Stimulated activated memory B cell treated with anti-CD40 and anti-IgM and Interleukin-4, amounts not matched to agents 10 μg/mL and 1 μg/mL and 100 μg/mL, for 72 hours (primary cell): ENCODE measurements at places on chromosomes 11 and 22.
A peak's percentile ranks its signal among the peaks of the same experiment; 100 is the strongest.

DNA sequence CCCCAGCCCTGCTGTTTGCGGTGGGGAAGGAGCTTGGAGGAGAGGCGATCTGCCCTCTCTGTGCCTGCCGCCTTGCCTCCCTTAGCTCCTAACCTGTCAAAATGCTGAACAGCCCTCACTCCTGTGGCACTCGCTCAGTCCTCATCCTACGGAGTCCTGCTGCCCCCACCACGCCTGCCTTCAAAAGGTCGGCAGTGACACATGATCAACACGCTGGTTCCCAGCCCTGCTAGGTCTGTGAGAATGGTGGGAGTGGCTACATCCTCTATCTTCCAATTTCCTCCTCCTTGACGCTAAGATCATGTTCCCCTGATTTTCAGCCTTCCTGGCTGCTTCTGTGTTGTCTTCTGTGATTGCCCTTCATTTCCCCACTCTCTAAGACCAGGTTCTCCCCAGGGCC is 120.2 kb upstream of the TBCEL start:
- no peak for ATAC-seq

DNA sequence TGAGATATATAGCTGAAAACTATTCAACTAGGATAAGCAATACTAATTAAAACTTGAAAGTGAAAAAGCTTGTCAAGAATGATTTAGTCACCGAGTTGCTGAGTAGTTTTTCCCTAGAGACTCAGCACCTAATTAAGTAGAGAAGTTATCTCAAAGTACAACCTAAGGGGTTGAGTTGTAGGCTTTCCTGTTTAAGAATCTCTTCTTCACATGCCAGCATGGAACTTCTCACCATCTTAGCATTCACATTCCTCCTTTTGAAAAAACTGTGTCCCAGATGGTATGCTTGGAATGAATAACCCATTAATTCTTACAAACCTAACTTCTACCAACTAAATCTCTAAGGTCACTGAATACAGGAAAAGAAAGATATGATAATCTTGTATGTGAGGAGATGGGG is 303.3 kb upstream of the ZC3H12C start:
- ATAC-seq, result no peak

DNA sequence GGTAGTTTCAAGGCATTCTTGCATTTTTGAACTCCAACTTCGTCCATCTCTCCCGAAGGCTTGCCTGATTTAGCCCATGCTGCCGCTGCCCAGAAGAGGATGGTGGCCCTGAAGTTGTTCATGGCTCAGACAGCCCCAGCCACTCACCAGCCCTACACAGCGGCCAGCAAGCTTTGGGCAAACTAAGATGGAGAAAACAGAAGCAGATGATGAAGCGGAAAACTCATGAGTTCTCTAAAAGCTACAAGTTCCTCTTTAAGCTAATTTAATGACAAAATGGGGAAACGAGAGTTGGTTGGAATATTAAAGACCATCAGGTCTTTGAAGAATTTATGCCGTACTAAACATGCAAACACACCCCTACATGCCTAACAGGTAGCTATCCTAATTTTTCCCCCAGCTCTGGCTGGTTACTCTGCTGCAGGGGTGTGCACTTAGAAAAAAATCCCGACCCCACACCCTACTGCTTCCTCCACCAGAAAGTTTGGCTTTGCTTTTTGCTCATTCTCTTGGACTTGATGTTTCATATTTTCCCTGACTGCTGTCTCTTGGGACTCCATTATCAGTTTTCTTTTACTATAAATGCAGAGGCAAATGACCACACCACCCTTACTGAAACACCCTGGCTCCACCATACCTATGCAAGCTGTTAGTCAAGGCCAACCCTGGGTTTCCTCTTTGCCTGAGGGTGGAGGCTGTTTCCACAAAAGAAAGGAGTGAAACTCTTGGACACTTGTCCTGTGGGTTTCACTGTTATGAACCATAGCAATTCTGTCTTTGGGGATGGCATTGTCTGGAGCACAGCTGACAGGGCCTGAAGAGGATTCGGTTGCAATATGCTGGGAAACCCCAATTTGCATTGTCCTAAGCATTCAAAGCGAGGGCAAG is at the start of gene MPEG1:
Gene MPEG1 (minus strand): TSS at position 184 of the 888 bp plus-strand sequence. CDS start 62 bp downstream, at position 122.
- peak; percentile 63 for ATAC-seq

GRCh38 chr11:130202818-130203689 is 43.5 kb downstream of the ST14 start:
- ATAC-seq, result peak; percentile 65

GRCh38 chr22:23395530-23396361 is 184.3 kb downstream of the IGLL1 start:
- ATAC-seq, result no peak

GRCh38 chr22:36326178-36327161 is 61.3 kb downstream of the MYH9 start:
- no peak for ATAC-seq

- ATAC-seq, result peak; percentile 79
These were observed 11.9 kb upstream of the NRIP3 start for GRCh38 chr11:9015677-9016076.

GRCh38 chr22:35524966-35525686 is 15.5 kb upstream of the RASD2 start:
- ATAC-seq, result no peak

DNA sequence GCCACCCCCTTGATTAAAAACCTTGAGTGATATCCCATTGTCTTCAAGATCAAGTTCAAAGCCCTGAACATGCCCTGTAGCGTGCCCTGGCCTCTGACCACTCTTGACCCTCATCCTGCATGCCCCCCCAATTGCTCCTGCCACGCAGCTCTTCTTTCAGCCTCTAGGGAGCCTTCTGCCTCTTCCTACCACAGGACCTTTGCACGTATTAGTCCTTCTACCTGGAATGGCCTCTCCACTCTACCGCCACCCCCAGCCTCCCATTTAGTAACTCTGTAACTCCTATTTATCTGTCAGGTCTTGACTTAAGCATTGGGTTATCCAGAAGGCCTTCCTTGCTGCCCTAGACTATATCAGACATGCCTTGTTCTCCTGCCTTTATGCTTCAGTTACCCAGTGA is 203.6 kb downstream of the TRIM29 start:
- ATAC-seq, result no peak

DNA sequence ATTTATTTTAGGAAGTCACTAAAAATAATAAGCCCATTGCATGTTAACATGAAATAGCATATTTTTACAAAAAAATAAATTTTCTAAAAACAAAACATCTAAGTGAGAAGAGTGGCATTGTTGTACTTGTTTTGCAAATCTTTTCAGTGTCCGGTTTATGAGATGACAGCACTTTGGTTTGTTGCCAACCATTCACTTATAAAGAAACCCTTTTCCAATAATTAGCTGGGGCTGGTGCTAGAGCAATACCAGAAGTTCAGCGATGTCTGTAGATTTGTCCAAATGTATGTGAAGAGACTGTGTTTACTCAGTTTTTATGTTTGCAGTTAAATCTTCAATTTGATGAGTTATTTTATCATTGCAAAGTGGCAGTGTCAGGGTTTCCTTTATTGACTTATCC is 22.1 kb upstream of the KRTAP5-7 start:
- ATAC-seq, result no peak

GRCh38 chr11:116563028-116563711 is 209.6 kb downstream of the BUD13 start:
- ATAC-seq, result peak; percentile 49

DNA sequence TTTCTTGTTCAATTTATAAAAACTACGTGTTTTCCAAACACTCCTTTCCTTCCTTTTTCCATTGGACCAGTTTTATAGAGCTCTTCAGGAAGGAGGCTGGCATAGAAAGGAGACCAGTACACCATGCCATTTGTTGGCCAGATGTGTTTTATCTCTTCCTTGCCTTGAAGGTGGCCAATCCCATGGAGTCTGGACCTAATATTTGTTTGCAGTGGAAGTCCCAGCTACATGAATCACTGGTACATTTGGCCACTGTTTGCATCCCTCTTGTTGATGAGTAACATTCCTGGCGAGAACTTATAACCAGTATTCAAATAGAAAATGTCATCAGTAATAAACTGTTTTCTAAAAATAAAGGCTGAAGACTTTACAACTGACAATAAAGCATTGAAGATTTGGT is 110.2 kb downstream of the ANO3 start:
- ATAC-seq, result no peak

DNA sequence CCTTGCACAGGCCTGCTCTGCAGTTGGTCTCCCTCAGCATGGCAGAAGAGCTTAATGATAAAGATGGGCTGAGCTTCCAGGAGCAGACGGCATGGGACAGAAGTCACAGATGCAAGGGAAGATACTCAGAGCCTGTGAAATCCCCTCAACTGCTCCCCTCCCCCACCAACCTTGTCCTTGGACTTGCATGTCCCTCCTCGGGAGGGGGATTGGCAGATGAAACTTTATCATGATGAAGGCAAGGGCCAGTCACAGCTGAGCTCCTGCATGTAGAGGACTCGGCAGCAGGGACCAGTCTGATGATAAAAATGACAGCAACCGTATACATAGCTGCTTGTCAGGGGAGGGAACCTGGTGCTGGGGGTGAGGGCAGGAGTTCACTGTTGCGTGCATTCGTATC is 6.8 kb upstream of the SLC22A8 start:
- ATAC-seq, result no peak

DNA sequence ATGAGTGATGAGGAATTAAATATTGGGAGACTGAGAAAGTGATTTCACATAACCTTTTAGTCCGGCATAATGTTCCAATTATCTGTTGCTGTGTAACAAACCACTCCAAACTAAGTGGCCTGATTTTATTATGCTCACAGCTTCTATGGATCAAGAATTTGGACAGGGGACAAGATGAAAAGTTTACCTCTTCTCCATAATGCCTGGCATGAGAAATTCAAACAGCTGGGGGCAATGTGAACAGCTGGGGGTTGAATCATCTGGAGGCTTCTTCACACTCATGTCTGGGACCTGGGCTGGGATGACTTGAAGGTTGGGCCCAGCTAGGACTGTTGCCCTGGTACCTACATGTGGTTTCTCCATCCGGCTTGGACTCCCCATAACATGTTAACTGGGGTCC is 99.4 kb upstream of the DRD2 start:
- ATAC-seq, result no peak

DNA sequence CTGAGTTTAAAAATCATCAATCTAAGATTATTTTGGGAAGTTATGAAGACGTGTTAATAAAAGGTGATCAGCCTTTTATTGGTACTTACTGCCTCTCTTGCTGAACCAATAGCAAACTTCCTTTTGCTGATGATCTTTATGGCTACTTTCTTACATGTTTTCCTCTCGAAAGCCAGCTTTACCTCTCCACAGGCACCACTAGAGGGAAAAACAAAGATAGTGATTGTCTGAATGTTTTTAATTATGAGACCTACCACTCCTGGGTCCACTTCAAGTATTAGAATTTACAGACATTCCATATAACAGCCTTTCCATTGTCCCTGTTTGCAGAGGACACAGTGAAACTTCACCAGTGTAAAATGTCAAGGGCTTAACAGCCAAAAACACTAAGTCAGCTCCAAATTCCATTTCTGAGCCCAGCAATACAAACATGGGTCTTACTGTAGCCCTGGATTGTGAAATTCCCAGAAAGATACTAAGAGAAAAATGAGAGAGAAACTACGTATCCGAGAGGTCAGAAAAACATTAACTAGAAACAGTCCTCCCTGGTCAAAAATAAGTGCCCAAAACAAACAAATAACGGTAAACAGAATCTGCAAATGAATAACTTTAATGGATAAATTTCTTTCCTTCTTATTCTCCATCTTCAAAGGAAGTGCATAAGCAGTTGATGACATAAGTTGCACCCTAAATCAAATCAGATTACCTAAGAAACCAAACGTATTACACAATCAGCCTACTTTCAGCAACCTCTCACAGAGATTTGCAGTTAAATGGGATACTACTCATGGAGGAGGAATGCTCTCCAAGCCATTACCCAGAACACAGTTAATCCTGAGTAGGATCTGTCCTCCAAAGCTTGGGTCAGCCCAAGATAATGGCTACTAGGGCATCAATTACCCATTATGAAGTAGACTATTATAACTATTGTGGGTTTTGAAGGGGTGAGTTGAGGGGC is 29.5 kb downstream of the CHEK2 start:
- ATAC-seq, result no peak

GRCh38 chr11:105158436-105158835 is 18.9 kb upstream of the CARD18 start:
- ATAC-seq, result no peak

- ATAC-seq, result no peak
These were observed 8.7 kb downstream of the GRIK4 start for GRCh38 chr11:120520091-120520822.

GRCh38 chr22:23704829-23705228 is 14.0 kb downstream of the RGL4 start:
- no peak for ATAC-seq

DNA sequence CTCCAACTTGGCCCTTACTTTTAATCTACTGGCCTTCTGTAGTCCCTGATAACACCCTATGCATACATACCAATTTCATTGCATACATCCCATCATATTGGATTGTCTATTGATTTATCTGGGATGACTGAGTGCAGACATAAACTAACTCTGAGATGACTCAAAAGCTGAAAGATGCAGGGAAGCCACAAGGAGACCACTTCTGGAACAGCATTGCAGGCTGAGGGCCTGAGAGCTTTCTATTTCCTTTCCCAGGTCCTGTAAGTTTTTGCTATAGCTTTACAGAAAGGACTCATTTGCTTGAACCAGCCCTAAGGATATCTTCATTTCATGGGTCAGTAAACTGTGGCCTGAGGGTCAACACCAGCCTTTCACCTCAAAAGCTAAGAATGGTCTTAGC is 15.1 kb upstream of the SPON1 start:
- no peak for ATAC-seq

DNA sequence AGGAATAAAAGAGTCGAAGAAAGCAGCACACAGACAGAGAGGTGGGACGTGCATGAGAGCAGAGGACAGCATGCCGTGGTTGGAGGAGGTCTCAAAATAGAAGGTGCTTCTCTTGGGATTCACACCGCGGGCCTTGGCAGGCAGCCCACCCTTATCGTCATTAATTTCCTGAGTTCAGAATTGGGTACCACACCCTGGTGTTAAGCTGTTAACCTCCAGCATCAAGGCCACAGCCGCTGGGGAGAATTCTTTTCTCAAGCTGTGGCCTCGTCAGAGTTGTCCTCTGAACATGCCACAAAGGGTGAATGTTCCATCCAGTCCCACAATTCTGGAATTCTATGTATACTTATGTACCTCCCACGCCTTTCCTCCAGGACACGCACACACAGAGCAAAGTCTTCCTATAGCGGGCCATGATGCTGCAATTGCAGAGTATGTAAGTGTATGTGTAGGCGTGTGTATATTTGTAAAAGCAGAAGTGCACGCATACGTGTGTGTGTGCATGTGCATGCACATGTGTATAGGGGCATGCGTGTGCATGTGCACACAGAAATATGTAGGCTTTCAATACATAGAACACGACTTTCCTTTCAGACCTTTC is 39.0 kb downstream of the ADAMTS8 start:
- ATAC-seq, result no peak

- ATAC-seq, result no peak
These were observed 112.0 kb upstream of the DDI1 start for GRCh38 chr11:103924166-103925013.
